Hippocampal formation (tissue), 2 donors: ENCODE measurements at places on chromosomes 4 and X.

DNA sequence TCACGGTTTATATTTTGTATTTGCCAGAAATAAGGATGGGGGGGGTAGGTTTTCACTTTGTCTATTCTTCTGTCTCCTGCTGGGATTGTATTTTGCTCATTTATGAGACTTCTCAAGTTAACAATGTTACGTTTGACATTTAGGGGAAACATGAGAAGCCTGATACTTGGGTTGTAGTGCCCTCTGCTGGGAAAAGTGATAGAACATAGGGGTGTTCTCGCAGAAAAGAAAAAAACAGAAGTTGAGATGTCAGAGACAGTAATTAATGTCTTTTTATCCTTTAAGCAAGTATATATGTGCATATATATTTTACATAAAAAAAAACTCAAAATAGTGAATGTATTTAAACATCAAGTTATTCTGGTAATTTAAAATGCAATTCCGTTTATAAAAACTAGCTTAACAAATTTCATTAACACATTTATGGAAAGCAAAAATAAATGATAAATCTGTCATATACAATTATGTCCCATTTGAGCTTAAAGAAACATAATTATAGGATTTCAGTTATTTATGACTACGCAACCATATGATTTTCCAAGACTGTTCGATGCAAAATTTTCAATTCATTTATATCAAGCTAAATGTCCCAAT is 46.0 kb upstream of the TMPRSS11F start:
- DNase-seq, result peak; percentile 54

DNA sequence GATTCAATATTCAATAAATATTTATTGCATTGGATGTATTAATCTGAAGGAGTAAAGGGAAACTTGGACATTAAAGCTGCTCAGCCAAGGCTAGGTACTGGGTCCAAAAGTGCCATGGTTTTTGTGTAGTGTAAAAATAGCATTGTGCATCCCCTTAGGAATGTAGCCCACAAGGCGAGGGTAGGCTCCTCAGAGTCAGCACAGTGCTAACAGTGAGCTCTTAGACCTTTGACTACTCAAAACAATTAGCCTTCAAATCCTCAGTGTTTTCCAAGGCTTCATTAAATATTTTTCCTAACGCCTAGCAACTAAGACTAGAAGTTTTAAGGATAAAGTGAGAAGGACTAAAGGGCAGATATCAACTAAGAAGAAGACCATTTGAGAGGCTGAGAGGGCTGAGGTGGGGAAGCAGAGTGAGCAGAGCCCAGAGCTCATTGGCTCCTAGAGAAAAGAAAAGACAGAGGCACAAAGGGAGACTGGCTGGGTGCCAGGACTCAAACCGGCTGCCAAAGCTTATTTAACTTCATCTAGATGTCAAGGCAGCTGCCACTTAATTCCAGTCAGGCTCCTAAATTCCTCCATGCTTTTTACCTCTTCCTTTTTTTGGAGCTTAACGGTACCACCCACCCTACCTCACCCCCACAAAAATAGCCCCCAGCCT is 17.0 kb downstream of the PRKG2 start:
- no peak for DNase-seq

DNA sequence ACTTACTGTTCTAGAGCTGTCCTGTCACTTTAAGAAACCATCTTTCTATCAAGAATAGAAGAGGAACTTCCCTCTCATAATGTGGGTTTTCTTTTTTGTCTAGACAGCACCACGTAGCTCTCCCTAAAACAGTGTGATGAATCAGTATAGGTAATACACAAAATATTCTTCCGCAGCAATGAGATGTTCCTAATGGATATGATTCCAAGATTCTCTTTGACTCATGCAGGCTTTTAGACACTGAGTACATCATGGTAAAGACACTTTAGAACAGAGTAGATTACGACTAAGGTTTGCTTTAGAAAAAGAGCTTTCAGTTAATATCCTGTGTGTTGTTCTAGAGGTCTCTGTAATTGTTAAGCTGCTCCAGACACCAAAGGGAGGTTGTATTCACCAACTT is 69.8 kb downstream of the PTTG2 start:
- DNase-seq, result no peak

- no peak for DNase-seq
These were observed 50.5 kb upstream of the GUCY1A1 start for GRCh38 chr4:155616117-155616516.
